Cortex of kidney (tissue), 1 donor: ENCODE measurements at places on chromosomes 7 and 10.

DNA sequence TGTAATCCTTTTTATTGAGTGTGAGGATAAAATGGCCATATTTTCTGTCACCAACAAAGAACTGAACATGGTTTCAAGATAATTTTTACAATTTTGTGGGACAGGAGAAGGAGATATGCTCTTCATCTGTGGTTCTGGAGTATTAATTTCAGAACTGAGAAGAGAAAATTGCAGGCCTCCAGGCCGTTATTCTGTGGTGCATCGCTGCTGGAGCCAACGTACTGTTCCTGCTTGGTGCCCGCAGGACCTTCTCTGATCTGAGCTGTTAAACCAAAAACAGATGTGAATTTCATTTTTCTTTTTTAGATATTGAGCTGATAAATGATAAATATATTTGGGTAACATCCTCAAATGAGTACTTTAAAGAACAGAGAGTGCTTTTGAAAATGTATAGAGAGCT is 63.9 kb downstream of the IKZF1 start:
- no peak for DNase-seq

GRCh38 chr10:1687190-1687589 is 50.1 kb downstream of the ADARB2 start:
- no peak for DNase-seq

- no peak for DNase-seq
Observed at GRCh38 chr10:60711496-60711895, 66.8 kb upstream of the CDK1 start.

DNA sequence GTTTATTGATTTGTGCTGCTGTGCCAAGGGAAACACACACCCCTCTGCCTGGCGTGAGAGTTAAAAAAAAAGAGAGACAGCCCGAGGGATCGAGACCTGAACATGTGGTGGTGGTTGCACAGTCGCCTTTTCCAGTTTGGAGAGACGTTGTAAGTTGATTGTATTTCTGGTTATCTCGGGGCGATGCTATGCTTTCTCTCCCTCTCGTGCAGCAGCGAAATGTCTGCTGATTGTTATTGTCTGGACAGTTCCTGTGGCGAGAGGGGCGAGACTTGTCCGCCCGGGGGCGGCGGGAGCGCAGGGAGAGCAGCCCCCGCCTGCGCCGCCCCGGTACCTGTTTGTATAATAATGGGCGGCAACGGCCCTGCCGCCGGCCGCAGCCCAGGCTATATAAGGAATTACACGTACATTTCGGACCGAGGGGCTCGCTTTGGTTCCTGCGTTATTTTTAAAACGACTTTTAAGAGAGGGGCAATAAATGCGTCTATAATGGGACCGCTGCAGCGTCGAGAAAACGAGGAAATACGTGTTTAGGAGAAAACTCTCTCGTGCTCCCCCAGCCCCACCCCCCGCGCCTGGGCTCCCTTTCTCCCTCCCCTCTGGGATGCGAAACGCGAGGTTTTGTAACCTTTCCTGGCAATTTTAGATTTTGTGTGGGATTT is 1.7 kb downstream of the ZEB1 start:
- DNase-seq: no peak

DNA sequence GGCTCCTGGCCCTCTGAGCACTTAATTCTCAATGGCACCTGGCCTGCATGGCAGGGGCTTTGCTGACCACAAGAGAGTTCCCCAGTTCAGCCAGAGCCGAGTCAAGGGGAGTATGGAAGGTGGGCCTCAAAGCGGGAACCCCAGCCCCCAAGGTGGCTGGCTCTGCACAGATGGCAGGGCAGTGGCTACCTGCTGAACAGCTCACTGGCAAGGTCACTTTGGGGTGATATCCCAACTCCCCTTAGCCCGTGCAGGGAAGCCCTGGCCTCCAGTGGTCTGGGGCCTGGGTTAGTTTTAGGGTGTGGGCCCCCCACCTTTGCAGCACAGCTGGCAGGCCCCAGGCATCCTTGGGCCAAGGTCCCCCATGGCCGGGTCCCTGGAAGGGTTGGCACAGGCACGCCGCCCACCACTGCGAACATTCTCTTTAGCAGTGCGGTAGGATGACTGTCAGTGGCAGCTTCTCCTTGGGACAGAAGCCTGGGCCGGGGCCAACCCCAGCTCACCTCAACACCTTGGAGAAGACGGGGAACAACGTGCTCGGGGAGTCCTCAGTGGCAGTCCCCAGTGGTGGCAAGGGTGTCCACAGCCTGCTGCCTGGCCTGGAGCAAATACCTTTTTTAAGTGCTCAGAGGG is 36.8 kb downstream of the PPIF start:
- no peak for DNase-seq

DNA sequence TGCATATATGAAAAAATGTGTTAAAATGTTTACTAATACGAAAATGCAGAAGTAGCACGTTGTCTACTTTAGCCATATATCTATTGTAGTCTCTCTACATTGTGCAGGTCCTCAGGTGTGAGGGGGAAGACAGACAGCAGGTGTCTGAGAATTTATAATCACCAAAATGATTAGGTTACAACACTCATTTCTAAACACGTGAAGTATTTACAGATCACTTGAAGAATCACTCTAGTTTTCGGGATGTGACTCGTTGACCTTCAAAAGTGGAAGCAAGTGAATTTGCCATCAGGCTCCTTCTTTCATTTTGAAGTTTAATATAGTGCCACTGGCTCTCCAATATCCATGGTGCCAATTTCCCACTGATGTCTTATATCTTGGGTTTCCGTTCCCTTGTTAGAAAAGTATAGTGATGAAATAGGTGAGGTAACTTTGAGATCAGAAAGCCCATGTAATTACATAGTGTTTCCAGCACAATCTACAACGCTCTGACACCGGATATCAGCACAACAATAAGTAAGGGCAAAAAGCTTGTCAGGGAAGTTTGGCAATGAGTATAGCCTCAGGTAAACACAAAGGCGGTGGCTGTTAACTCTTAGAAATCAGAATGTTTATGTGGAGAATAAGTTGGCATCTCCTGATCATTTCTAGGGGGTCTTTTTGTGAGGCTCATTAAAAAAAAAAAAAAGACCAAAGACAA is 57.5 kb upstream of the SP4 start:
- DNase-seq: no peak

DNA sequence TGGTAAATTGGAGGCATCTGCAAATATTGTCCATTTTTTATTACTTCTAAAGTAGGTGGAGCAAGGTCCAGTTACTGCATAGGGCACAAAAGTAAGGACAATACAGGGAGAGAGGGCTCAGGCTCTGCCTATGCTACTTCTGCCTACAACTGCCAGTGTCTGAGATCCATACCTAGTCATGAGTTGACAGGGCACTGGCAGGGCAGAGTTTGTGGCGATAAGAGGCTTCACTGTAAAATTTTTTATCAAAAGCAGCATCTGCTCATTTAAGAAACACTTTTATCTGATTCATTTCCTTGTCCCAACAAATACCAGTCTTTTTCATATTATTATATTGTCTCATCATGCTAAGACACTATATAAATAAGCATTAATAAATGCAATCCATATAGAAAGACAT is 178.0 kb downstream of the LRRN3 start:
- DNase-seq: no peak

GRCh38 chr7:147775516-147776284 is 814.9 kb upstream of the C7orf33 start:
- no peak for DNase-seq

DNA sequence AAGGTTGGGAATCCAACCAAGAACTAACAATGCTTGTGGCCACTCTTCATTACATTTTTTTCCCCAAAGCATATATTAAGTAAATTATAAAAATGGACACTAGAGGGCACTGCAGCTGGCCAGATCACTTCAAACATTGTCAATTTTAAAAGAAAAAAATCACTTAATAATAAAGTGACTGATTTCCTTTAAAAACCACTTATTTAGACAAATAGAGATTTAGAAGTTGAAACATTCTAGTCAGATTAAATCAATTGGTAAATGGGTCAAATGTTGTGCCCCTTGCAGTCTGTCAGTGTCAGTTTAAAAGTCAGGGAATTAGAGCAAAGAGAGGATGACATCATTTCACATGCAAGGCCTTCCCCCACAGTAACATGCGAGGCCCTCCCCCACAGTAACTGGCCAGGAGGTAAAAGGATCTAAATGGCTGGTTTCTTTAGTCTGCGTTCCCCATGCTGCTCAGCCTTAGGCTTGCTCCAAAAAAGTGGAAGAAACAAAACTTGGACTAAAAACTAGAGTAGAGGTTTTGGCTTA is 177.9 kb downstream of the SKAP2 start:
- no peak for DNase-seq

- DNase-seq: no peak
Observed at GRCh38 chr10:90579602-90580242, 278.1 kb downstream of the HTR7 start.

GRCh38 chr7:106277976-106278375 is 6.8 kb downstream of the NAMPT start:
- DNase-seq: no peak

DNA sequence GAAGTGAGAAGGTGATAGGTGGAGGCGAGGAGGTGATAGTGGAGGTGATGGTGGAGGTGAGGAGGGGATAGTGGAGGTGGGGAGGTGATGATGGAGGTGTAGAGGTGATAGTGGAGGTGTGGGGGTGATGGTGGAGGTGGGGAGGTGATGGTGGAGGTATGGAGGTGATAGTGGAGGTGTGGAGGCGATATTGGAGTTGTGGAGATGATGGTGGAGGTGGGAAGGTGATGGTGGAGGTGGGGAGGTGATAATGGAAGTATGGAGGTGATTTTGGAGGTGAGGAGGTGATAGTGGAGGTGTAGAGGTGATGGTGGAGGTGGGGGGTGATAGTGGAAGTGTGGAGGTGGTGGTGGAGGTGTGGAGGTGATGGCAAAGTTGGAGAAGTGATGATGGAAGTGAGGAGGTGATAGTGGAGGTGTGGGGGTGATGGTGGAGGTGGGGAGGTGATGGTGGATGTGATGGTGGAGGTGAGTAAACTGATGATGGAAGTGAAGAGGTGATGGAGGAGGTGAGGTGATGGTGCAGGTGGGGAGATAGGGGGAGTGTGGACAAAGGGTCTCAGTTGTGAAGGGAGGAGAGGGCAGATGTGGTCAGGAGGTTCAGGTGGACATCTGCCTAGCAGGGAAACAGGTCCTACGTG is 36.6 kb downstream of the ADCY1 start:
- DNase-seq: no peak

GRCh38 chr7:90180011-90180585 is 25.8 kb downstream of the STEAP1 start:
- no peak for DNase-seq

DNA sequence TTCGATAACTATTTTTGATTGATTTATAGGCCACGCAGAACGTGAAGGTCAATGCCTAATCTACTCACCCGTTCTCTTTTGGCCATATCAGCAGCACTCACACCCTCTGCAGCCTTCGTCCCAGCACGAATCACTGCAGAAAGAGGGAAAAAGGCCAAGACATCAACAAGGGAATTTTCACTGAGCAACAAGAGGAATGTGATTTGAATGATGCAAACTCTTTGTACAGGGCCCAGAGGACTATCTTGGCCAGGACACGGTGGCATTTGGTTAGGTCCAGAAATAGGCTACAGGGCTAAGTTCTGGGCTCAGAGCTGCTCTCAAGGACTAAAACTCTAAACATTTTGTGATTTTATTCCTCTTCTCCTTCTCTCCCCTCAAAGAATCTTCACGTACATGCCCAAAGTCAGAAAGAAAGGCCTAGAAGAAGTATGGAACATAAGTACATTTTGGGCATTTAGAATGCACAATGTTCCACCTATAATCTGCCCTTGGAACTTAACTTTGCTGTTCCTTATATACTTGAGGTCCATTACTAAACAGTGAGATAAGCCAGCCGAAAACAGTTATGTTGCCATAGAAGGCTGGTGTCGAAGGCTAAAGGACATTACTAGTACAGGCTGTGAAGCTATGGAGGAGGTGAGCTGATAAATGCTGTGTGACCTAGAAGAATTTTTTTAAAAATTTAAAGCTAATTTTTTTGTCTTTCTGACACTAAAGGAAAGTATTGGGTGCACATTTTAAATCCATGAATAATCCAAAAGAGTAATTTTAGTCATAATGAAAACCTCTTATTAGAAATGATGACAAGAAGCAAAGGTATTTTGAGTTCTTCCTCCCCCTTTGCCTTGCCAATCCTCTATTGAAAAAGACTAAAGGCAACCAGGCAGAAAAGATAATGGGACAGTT is 20.0 kb downstream of the RBM28 start:
- DNase-seq: no peak

- no peak for DNase-seq
Observed at GRCh38 chr7:159013181-159013690, 131.4 kb downstream of the VIPR2 start.

DNA sequence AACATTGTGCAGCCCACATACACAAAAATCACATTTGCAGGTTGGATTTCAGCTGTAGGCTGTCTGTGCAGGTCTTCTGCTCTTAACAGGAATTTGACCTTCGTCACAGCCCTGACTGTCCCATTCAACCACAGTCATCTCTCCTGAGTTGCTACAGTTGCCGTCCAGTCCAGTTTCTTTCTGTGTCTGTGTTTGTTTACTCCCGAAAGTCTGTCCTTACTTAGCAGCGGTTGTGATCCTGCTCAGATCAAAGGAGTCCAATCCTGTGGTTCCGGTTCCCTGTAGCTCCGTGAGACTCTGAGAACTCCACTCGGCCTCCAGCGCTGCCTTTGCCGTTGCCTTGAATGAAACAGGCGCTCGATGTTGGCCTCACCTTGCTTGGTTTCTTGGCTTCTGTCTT is 111.6 kb upstream of the GATA3 start:
- no peak for DNase-seq

- DNase-seq: no peak
Observed at GRCh38 chr7:111508387-111508786, 53.9 kb downstream of the IMMP2L start.

DNA sequence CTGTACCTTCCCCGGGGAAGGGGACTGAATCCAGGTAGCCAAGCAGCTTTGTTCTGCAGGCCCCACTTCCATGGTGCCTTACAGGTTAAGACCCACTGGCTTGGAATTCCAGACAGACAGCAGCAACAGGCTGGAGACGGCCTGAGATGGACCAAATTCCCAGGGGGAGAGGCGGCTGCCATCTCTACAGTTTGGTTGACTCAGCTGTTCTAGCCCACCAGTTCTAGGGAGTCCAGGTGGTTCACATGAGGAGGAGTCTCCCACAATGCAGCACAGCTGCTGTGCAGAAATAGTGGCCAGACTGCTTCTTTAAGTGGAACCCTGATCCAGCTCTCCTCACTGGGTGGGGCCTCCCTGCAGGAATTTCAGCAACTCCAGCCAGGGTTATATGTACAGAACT is 74.1 kb downstream of the C10orf67 start:
- no peak for DNase-seq

- no peak for DNase-seq
Observed at GRCh38 chr10:49567810-49568209, 28.9 kb upstream of the ERCC6 start.

DNA sequence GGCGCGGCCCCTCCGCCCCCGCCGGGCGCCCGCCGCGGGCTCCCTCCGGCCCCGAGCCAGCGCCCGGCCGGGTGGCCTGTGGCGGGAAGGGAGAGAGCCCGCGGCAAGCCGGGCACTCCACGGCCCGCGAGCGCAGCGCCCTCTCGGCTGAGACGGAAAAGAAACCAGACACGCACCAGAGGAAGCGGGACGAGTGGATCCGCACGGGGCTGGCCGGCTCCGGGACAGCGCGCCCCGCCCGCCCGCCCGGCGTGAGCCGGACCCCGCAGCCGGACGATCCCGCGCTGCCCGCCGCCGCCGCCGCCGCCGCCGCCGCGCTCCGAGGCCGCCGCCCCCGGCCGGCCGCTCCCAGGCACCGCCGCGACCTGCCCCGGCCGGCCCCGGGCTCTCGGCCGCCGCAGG is 300 bp downstream of the ARHGAP21 start:
- no peak for DNase-seq
